ENCODE measurements at places on chromosomes 1 and 21.

GRCh38 chr1:93196591-93196990 is 16.1 kb downstream of the CCDC18 start:
- DNase-seq: no peak

DNA sequence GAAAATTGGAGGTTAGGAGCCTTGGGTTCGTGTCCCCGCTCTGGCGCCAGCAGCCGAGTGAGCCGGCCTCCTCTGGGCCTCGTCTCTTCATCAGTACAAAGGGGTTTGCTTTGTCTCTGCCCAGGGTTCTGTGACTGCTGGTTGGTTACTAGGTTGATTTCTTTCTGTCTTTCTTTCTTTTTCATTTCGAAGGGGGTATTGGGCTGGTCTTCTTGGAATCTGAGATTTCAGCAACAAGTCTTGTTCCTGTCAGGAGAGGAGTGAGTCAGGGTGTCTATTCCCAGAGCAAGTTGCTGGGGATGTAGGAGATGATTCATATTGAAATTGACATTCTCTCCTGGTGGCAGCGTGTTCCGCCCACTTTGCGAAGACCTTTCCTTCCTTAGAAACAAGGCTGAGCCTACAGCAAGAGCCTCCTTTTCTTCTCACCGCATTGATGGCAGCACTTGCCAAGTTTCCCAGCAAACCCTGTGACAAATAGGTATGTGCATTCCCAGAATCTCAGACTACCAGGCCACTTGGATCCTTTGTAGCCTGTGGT is 79.2 kb downstream of the MAN1C1 start:
- DNase-seq: no peak

DNA sequence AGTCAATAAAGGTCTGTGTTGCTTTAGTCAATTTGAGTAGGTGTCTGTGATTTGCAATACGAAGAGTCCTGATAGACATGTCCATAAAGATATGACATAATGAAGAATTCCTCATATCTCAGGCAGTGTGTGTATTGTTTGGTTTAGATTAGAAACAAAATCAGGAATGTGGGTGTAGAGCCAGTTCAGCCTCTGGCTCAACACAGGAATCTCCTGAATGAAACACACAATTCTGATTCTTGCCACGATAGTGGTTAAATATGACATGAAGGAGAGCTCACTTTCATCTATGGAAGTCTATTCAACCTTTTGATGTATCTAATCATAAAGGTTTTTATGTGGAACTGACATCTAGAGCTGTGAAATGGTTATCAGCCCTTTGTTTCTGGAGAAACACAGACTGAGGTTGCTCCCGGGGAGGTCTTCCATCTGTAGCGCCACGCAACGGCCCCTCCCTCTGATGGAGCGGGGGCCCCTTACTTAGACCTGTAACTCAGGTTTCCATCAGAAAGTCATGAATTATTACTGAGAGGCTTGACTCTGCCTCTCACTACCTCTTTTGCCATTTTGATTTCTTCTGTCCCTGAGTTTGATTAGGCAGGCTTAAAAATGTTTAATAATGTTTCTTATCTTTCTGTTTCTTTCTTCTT is 19.5 kb downstream of the TSPAN2 start:
- no peak for DNase-seq

DNA sequence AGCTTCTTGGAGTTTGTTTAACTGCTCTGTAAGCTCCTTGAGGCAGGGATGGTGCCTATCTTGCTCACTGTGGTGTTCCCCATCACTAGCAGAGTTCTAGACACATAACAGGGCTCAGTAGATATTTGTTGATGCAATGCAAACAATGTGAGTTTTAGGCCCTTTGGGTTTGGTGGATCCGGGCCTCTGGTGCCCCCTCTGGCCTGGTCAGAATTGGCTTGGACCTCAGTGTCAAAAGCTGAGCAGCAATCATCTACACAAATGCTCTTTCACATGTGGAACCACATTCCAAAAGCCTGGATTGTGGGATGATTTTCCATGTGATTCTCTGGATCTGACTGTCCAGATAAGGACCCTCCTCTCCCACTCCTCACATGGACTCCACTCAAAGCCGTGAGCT is 53.4 kb upstream of the BCAR3 start:
- no peak for DNase-seq

- DNase-seq: no peak
Observed at GRCh38 chr1:116372191-116372590, 853 bp upstream of the ATP1A1 start.

GRCh38 chr21:44461464-44462001 is 6.2 kb downstream of the LRRC3 start:
- no peak for DNase-seq

- no peak for DNase-seq
Observed at GRCh38 chr1:31791131-31791858, 24.5 kb downstream of the SPOCD1 start.

- DNase-seq: no peak
Observed at GRCh38 chr1:17278996-17279830, 28.8 kb upstream of the PADI4 start.

DNA sequence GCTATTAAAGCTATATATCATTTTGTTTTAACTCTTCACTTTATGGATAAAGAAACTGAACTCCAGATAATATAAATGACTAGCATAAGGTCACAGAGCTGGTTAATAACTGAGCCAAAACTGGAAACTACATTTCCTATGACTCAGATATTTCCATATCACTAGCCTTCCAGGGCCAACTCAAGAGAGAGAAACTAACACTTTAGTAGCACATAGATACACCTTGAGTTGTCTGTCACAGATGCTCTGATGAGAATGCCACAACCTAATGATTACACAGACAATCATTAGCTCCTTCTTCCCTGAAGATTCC is 40.7 kb downstream of the NME7 start:
- no peak for DNase-seq

- no peak for DNase-seq
Observed at GRCh38 chr1:92085727-92086126, 5.6 kb downstream of the BTBD8 start.

DNA sequence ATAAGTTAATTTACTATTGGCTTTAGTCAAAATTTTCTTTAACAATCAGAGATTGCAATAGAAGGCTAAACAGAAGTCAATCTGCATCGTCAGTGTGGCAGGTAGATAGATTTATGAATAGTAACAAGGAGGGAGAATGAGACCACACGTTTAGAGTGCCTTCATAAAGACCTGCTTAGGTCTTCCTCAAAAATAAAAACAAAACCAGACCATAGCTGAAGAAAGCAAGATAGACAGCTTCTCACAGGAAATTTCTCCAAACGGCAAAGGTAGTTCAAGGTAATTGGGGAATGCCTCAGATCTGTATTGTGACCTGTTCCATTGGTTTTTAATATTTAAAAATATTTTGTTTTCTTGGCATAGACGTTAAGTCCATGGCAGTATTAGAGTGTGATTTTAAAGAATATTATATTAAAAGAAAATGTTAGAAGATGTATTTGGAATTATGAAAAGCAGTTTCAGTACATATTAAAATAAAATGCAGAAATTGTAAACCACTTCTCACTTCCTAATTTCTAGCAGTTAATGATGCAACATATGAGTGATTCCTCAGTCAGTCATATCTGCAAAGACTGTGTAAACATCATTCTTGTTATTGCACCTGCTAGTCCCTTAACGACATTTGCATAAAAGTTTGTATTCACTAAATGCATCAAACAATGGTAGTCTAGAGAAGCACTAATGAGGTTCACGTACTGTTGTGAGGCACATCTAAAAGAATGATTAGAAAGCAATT is 278.0 kb downstream of the HLX start:
- no peak for DNase-seq

DNA sequence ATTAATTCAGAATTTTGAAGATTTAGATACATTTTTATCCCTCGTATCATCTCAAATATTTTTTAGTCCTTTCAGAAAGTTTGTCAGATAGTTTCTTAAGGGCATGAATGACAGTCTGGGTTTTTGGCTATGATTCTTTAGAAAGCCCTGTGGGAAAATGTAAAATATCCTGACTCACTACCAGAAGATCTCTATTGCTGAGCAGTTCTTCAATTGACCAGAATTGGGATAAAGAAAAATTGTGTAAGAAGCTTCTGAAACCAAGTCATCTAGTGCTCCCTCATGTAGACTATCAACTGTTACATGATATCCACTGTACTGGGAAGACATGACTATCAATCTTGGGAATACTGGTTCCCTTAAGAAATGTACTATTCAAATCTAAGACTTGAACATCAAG is 608.3 kb upstream of the CHRM3 start:
- DNase-seq: no peak

DNA sequence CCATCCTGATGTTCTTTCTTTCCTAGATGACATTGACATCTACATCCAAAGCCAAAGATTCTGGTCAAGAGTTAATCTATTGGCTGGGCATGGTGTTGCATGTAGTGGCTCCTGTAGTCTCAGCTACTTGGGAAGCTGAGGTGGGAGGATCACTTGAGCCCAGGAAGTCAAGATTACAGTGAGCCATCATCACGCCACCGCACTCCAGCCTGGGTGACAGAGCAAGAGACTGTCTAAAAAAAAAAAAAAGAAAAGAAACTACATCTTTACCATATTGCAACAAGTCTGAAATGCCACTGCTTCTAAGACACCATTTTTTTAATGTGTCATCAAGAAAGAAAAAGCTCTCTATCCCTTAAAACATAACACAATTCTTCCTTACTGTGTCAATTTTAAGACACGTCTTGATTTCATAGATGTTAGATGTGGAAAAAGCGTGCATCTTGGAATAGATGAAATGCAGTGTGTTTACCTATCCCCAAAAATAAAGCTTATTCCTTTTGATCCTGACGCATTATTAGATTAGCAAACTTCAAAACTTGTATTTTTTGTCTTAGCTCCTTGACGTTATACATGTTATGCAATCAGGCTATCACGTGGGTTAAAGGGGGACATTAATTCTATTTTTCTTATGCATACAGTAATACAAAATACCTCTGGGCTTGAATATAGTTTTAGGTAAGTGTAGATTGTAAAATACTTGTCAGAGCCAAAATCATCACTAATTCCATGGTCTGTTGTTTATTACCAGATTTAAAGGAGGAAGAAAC is 46.3 kb downstream of the ELAPOR1 start:
- DNase-seq: no peak

GRCh38 chr21:32604464-32604863 is 7.7 kb downstream of the CFAP298 start:
- no peak for DNase-seq

GRCh38 chr1:47751193-47751592 is 246.0 kb downstream of the TRABD2B start:
- DNase-seq: no peak

- no peak for DNase-seq
Observed at GRCh38 chr21:44267655-44268142, 6.0 kb upstream of the DNMT3L start.

GRCh38 chr1:193406901-193407300 is 220.5 kb upstream of the B3GALT2 start:
- DNase-seq: no peak

DNA sequence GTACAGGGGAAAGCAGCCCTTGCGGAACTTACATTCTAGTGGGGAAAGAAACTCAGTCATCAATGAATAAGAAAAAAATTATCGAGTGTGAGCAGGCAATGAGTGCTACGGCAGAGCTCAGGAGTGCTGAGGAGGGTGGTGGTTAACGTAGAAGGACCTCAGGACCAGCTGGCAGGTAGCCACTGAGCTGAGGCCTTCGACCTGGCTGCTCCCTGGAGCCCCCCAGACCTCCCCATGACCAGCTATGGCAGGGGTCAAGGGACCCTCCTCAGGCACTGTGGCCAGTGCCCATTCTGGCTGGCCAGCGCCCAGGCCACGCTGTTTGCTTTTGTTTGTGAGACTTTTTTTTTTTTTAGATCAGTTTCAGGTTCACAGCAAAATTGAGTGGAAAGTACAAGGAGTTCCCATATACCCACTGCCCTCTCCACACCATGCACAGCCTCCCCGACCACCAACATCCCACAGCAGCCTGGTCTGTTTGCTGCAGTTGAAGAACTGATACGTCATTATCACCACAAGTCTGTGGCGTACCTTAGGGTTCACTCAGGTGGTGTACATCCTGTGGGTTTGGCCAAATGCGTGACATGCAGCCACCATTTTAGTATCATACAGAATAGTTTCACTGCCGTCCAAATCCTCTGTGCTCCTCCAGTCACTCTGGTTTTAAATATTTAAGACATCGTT is 11.8 kb upstream of the TTC22 start:
- DNase-seq: no peak

DNA sequence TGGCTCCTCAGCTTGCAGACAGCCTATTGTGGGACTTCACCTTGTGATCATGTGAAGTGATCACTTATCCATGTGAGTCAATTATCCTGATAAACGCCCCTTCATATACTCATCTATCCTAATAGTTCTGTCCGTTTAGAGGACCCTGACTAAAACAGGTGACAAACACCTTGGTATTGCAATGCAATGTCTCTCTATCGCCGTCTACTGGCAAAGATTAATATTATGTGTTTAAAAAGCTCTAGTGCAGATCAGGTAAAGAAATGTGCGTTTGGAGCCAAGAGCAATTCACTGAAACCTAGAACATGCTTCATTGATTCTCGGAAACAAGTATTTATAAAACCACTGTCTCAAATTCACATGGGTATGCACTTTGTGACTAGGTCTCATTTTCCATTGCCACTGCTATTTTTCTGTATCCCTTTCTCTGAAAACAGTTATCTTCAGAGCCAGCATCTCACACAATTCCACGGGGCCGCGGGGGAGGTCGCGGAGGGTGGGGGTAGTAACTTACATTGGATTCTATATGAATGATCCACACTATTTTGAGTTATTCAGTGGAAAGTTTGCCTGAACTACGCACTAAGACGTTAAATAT is 554.6 kb upstream of the NCAM2 start:
- no peak for DNase-seq

GRCh38 chr1:16014509-16015482 is 3.0 kb downstream of the HSPB7 start:
- no peak for DNase-seq

DNA sequence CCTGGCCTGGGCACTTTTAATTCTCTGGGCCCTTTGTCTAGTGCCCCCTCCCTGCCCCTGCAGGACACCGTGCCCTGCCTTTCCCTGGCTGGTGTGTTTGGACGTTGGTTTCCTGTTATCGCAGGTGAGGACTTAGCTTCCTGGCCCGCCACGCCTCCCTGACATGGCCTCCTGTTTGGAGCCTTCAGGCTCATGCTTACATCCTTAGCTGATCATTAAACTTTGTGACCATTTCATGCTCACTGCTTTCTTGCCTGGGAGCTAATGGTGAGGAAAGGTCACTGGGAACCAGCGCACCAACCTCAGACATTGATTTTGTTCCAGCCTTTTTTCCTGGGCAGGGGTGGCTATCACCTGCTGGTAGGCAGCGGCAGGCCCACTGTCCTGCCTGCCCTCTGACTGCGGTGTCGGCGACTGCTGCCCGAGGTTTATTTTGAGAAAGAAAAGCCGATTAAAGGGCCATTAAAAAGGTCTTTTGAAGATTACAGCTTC is 3.7 kb downstream of the PFKL start:
- no peak for DNase-seq

Data from activated CD4-positive, alpha-beta T cell treated with anti-CD3 and anti-CD28 coated beads for 4 hours (primary cell).